ENCODE measurements at places on chromosomes 1 and 21.

DNA sequence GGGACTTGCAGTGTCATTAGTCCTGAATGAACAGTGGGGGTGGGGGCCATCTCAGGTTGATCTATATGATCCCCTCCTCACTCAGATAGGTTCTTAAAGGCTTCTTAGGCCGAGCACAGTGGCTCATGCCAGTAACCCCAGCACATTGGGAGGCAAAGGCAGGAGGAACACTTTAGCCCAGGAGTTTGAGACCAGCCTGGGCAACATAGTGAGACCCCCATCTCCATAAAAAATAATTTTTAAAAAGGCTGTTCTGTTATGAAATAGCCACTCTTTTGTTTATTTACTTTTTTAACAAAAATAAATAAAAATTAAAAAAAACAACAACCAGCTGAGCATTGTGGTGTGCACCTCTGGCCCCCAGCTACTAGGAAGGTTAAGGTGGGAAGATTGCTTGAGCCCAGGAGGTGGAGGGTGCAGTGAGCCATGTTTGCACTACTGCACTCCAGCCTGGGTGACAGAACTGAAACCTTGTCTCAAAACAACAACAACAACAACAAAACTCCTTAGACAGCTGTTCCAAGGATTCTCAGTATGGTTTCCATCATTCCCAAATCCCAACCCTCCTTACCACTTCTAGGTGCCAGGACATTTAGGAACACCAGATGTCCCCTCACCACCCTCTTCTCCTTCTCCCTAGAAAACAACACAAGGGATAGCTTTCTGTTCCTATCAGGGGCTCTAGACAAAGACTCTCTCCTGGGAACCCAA, 2.0 kb upstream of the TRAPPC3 start:
- no peak for DNase-seq

GRCh38 chr1:214446772-214447556, 104.4 kb downstream of the PTPN14 start:
- no peak for DNase-seq

DNA sequence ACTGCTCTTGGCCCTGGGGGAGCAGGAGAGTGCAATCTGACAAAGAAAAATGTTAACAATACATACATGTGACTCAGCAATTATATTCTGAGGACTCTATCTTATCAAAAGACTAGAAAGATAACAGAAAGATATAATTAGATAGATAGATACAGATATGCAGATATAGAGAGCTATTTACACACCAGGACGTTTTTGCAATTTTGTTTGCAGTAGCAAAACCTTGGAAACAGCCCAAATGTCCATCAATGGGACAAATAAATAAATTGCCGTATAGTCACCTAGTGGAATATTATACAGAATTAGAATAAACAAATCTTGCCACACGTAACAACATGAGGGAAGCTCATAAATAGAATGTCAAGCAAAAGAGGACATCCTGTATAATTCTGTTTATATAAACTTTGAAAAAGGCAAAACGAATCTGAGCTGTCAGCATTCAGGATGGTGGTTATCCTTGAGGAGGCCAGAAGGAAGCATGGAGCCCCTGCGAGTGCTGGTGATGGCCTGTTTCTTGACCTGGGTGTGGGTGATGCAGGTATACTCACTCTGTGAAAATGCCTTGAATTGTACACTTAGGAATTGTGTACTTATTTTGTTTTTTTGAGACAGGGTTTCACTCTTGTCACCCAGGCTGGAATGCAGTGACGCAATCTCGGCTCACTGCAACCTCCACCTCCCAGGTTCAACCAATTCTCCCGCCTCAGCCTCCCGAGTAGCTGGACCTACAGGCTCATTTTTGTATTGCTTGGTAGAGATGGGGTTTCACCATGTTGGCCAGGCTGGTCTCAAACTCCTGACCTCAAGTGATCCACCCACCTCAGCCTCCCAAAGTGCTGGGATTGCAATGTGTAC, 12.8 kb upstream of the TRIM63 start:
- DNase-seq, result no peak

- no peak for DNase-seq
These were observed 14.0 kb upstream of the RC3H1 start for GRCh38 chr1:174036204-174036603.

GRCh38 chr1:4018466-4019146, 118.5 kb upstream of the C1orf174 start:
- DNase-seq, result no peak

- DNase-seq, result no peak
These were observed 234.2 kb upstream of the PTBP2 start for GRCh38 chr1:96487394-96487793.

GRCh38 chr1:234782791-234783190, 172.8 kb upstream of the IRF2BP2 start:
- DNase-seq, result no peak

GRCh38 chr1:56979986-56980755, 14.4 kb upstream of the C8B start:
- no peak for DNase-seq
